ENCODE measurements at places on chromosomes 3 and 15.

DNA sequence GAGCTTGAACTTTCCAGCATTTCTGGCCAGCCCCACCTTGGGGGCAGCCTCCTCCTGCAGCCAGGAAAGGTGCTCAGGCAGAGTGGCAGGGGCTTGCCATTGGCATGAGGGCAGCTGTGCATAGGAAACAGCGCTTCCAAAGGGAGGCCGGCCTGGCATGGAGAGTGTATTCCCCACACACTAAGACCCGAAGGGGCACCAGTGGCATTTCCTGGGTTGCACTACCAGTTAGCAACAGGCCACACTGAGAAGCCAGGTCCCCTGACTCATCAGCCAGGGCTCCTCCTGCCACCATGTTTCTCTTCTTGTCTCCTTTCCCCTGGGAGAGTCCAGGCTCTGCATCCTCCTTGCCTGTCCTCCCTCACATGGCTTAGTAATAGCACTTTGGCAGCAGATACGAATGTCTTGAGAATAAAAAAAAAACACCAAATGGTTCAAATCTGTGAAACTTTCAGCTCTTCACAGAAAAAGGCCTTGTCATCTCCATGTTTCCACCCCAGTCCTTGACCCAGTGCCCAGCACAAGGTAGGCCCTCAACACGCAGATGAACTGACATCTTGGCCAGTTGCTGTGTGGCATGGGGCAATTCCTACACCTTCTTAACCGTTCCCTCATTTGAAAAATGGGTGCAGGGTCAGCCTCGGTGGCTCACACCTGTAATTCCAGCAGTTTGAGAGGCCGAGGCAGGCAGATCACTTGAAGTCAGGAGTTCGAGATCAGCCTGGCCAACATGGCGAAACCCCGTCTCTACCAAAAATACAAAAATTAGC is 180.4 kb downstream of the SMAD6 start:
- no peak for DNase-seq

GRCh38 chr3:144053121-144053520 is 81.5 kb downstream of the DIPK2A start:
- no peak for DNase-seq

DNA sequence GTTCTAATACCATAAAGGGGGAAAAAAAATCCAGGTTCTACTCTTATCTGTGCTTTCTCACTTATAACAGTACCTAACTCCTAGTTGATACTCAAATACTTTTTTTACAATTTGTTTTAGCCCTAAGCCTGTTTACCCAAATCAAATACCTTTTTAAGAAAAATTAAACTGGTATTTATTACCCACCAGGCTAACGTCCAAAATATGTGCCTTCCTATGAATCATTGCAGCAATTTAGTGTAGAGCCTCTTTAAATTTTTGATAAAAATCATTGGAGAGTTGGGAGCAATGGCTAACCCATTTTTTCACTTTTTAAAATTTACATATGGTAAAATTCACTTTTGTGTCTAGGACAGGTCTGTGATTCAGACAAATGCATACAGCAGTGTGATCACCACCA is 27.9 kb downstream of the FILIP1L start:
- DNase-seq = no peak

DNA sequence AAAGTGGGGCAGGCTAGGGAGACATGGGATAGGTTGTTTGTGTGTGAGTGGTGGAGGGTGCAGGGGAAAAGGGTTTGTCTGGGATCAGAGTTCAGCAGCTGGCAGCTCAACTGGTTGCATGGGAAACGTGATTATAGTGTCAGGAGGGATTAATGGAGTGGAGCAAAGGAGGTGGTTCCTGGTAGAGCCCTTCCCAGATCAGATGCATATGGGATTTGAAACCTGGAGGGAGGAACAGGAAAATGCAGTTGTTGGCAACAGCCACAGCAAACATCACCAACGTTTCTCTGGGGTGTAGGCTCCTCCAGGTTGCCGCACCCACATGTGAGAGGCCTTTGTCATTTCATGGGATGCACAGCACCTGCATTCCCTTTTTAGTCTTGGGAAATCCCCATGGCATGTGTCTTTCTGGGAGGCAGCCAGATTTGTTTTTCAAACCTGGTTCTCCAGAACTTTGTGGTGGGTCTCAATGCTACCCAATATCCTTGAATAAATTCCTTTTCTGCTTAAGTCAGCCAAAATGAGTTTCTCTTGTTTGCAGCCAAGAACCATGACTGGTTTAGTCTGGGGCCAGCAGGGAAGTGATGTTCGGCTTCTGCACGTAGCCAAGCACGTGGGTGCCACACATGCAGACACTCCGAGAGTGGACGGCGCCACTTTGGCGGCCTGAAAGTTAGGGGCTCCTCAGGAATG is 61.3 kb downstream of the BDH1 start:
- no peak for DNase-seq

GRCh38 chr3:182937293-182938051 is 42.9 kb downstream of the DCUN1D1 start:
- DNase-seq = no peak

GRCh38 chr3:132332508-132332907 is 15.3 kb downstream of the ACP3 start:
- DNase-seq = no peak

DNA sequence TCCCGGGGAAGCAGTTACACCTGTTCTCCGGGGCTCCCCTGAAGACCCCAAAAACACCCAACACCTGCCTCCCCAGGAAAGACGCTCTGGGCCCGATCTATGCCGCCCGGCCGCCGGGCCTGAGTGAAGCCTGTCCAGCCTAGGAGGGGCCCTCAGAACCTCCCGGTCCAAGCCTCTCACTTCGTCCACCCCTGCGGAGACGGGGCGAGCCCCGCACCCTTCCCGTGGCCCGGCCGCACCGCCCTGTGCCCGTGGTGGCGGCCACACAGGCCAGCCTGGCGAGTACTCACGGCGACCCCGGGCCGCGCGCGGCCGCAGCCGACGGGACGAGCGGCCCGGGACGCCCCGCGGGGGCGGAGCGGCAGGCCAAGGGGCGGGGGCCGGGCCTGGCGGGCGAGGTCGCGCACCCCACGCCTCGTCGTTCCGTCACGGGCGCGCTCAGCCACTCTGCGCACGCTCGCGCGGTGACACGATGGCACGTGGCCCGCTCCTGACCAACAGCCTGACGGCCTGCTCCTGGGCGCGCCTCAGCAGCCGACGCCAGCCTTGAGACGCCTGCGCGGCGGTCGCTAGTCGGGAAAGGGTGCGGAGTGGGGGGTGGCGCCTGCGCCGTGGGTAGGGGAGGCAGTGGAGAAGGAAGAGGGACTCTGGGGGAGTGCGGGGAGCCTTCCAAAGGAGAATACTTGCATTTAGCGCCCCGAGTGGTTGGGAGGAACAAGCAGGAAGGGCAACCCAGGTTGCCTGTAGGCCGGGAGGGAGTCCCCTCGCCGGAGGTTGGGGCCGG is at the start of gene PARP6:
PARP6 (minus strand) TSS at position 342 of the 784 bp plus-strand sequence. CDS start 5,077 bp downstream, outside the sequence.
- DNase-seq = peak; percentile 97

DNA sequence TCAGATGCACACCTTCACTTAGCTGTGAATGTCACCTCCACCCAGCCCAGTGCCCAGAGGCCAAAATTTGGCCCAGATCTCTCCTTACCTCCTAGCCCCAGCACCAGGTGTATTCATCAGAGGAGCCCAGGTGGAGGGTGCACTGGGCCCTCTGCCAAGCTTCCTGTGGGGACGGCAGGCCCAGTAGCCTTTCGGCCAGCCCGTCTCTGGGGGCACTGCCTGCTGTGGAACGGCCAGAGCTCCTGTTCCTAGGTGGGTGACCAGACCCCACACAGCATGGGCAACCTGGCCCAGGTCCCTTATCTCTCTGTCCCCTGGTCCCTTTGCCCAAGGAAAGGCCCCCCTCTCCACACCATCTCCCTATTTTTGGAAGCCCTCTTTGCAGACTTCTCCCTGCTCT is 67.8 kb downstream of the AAGAB start:
- no peak for DNase-seq

GRCh38 chr3:66437341-66437929 is 63.4 kb downstream of the LRIG1 start:
- DNase-seq = no peak

DNA sequence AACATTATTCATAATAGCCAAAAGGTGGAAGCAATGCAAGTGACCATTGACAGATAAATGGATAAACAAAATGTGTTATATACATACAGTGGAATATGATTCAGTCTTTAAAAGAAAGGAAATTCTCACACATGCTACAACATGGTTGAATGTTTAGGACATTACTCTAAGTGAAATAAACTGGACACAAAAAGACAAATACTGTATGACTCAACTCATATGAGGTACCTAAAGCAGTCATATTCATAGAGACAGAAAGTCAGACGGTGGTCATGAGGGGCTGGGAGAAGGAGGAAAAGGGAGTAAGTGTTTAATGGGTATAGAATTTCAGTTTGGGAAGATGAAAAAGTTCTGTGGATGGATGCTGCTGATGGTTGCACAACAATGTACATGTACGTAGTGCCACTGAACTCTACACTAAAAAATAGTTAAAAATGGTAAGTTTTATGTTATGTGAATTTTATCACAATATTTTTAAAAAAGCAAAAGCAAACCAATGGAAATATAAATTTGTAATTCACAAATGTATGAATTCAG is 5.3 kb downstream of the TXNRD3 start:
- DNase-seq = no peak

- DNase-seq = no peak
These were observed 5.1 kb downstream of the LSAMP start for GRCh38 chr3:116440196-116440595.

GRCh38 chr15:65027593-65027992 is 1.8 kb downstream of the MTFMT start:
- no peak for DNase-seq

GRCh38 chr3:49257187-49257586 is 19.8 kb downstream of the C3orf62 start:
- DNase-seq = no peak

DNA sequence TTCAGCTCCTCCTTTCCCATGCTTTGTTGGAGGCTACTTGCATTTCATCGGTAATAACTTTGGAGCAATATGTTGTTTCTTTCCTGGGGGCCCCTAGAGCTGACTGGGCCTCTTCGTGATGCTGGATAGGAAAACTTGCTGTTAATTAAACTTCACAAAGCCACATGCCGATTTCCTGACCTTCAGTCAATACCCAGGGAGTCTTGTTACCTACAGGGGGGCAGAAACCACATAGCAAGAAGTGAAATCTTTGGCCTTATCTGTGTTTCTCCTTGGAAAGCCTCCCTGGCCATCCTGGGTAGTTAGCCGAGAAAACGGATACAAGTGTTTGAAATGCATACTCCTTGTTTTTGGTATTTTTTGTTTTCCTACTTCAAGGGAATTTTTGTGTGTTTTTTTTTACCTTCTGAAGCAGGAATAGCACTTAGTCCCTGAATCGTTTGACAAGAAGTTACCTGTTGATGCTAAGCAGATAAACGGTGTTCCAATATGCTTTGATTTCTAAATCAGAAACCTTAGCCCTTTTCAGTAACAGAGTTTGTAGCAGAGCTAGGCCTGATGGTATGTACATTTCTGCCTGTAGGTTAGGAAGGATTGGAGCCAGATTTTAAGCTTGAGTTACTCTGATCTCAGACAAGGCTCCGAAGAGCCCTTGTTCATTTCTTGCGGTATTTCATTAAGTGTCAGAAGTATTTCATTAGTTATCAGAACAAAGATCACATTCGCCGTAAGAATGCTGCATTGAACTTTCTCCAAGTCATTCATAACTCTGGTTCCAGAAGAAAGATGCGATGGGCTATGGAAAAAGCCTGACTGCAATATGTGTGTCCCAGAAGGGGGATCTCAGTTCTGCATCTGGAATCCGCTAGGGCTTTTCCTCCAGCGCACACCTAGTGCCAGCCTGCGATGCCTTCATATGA is 111.5 kb downstream of the THSD4 start:
- DNase-seq = no peak

GRCh38 chr3:10317311-10317960 is 3.5 kb downstream of the SEC13 start:
- DNase-seq = no peak

- DNase-seq = no peak
These were observed 111.7 kb downstream of the LMLN start for GRCh38 chr3:198071602-198072287.

DNA sequence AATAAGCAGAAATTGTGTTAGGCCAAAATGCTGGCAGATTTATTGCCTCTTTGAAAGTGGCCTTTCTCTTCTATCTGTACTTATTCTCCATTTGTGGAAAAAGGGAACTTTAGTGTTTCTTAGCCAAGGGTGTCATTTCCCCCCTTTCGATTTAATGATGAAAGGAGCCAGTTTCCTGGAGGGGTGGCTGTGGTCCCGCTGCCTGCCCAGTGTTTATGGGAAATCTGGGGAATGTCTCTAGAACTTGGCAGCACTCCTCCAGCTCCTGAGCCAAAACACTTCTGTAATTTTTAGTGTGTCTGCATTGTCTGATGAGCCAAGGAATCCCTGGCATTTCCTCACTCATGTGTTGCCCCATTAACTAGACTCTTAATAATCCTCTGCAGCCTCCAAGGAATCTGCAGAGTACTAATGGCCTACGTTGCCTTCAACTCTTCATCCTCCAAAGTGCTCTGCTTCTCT is 448.8 kb downstream of the GRM7 start:
- no peak for DNase-seq

DNA sequence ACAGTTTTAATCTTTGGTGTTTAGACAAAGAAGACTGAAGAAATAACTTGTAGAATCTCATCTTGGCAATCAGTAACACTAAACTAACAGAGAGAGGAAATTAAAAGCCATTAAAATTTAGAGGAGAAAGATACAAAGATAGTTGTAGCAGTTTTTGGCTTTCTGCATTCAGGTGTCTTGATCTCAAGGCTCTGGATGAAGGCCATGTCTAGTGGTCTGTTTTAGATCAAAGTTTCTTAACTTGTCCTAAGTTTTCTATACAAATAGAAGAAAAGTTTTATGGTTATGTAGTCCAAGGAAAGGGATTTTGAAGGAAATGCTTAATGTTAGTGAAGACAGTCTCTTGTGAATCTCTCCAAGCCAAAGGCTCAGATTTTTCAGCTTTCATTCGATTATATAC is 222.9 kb downstream of the BCHE start:
- DNase-seq = no peak

DNA sequence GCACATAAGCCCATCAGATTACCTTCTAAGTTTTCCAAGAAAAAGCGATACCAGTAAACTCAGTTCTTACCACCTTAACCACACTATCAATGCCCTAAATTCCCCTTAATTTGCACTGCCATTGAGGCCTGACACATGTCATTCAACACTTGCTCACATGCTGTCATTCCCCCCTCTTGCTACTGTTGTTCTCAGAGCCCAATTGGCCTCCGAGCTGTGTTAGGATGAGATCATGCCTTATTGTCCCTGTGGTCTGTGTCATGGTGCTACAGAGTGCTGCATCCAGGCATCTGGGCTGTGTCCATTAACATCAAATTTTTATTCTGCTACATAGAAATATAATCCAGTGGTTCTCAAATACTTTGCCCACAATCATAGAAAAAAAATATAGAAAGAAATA is 213.6 kb downstream of the SSR3 start:
- DNase-seq = no peak

All from stimulated activated CD8-positive, alpha-beta memory T cell treated with anti-CD3 and anti-CD28 coated beads, Interleukin-4, amount 100 ng/mL, for 1 hour (primary cell).